ENCODE measurements at places on chromosomes 1 and 21.
A peak's percentile ranks its signal among the peaks of the same experiment; 100 is the strongest.

DNA sequence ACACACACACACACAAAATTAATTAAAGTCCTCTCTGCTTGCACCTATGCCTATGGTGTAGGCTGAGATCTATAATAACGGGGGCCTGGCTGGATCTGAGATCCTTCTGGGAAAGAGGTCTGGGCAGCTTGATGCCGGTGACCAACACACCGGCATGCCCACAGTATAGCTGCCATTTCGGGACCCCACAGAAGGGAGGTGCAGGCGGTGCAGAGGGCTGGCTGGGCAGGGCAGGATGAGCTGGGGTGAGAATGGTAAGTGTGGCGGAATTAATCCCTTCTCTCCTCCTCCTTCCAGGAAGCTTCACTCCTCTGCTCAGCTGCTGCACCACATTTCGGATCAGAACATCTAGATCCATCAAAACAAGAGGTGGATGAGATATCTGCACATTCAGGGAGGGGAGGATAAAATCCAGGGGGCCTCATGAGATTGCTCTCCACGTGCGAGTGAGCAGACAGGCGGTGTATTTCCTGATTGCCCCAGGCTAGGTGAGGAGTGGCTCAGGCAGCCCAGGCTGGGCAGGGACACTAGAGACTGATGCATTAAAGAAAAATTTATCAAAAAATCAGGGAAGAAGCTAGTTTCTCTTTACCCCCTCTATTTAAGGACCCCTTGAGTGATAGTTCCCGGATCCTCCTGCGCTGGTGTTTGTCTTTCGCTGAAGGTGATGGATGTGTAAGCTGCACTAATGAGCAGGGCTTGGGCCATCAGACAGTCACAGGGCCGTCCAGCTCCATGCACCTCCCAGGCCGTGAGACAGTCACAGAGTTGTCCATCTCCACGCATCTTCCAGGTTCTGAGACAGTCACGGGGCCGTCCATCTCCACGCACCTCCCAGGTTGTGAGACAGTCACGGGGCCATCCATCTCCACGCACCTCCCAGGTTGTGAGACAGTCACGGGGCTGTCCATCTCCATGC lies 449.9 kb downstream of the PTPRU start:
- no peak for DNase-seq

- no peak for DNase-seq
These were observed 86.9 kb upstream of the GORAB start for GRCh38 chr1:170445096-170445495.

DNA sequence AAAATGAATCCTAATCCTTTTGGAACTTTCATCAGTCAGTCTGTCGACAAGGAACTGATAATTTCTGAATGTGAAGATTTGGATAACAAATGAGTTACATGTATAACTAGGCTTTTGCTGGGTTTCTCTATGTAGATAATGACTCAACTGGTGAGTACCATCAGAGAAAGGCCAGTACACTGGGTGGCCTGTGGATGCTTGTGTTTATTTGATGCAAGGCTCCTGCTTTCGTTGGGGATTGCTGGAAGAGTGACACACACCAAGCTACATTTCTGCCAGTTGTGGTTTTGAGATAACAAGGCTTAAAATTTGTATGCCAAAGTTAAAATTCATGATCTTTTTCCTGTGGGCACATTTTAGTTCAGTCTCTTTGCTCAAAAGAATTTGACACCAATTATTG lies 115.7 kb upstream of the UBE2U start:
- DNase-seq: no peak

DNA sequence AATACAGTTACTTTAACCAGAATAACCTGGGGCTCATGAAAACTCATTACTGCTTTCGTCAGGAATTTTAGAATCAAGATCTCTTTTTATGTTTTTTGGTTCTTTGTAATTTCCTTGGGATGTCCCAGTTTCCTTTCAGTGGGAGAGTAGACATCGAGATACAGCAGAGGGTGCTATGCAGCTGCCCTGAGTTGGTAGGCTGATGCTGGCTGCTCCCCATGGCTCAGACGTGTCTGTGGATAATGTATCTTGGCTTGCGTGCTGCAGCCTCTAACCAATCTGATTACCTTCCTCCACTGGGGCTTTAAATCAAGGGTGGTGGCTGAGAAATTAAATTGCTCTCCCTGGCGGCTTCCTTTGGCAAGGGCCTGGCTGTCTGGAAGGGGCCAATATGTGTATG lies 253.7 kb downstream of the CACNA1E start:
- DNase-seq: no peak

GRCh38 chr1:153577624-153578051 lies 12.0 kb upstream of the S100A2 start:
- no peak for DNase-seq

- DNase-seq: no peak
These were observed 28.9 kb downstream of the FAM151A start for GRCh38 chr1:54594463-54594862.

- no peak for DNase-seq
These were observed 33.6 kb downstream of the COL18A1 start for GRCh38 chr21:45438391-45439145.

- peak; percentile 49 for DNase-seq
These were observed 58.0 kb upstream of the SGIP1 start for GRCh38 chr1:66475940-66476339.

DNA sequence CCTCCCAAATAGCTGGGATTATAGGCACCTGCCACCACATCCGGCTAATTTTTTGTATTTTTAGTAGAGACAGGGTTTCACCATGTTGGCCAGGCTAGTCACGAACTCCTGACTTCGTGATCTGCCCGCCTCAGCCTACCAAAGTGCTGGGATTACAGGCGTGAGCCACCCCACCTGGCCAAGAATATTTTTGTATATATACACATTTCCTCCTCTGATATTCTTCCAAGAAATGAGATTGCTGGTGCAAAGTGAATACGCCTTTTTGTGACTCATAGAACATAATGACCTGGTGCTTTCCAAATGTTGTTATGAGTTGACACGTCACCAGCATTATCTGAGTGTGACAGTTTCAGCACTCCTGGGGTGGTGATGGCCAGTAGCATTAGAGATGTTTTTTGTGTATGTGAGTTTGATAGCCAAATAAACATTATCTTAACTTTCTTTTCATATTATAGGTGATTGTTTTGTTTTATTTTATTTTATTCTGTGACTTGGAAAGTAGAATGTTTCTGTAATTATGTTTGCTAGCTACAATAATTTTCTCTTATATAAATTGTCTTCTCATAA lies 54.9 kb downstream of the KCNK1 start:
- DNase-seq: no peak

DNA sequence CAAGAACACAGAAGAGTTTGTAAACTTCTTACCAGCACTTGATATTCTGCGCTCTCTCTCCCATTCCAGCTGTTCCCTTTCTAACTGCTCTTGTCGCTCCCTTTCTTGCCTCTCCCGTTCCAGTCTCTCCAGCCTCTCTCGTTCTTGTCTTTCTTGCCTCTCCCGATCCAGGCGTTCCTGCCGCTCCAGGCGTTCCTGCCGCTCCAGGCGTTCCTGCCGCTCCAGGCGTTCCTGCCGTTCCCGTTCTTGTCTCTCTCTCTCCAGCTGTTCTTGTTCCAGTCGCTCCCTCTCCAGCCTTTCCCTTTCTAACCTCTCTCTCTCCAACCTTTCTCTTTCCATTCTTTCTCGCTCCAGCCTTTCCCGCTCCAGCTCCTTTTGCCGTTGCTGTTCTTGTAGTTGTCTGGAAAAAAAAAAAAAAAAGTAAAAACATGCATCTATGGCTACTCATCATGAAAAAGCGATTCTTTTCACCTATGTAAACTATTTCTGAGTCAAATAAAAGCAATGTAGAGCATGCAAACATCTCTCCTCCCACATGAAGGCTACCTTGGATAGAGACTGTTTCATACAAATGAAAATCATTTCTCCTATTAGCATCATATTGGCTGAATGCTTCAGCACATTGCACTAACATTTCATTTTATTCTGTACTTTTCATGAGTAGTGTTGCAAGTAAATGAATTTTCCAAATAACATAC lies 91.5 kb upstream of the LBR start:
- DNase-seq: no peak

- no peak for DNase-seq
These were observed 22.3 kb downstream of the CTTNBP2NL start for GRCh38 chr1:112418099-112418892.

DNA sequence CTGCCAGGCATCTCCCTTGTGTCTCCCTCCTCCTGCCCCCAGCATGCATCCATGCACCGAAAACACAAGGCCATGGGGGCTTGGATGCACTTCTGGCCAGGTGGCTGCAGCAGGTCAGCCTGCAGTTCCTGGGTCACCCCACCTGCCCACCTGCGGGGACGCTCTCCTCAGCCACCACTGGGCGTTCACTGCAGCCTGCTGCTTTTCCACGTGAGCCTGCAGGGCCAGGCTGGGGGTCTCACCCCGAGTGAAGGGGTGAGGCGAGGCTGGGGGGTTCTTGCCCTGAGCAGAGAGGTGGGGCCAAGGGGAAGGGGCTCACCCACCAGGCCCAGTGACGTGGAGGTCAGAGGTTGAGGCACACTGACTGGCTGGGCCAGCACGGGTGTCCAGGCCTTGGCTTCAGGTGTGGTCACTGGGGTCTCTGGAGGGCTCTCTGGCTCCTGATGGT lies 64.6 kb downstream of the WNT9A start:
- DNase-seq: no peak
